Astrocyte of the hippocampus (primary cell): ENCODE measurements at places on chromosomes 4 and X.

GRCh38 chrX:65637335-65637734 lies 30.1 kb upstream of the MSN start:
- no peak for DNase-seq

DNA sequence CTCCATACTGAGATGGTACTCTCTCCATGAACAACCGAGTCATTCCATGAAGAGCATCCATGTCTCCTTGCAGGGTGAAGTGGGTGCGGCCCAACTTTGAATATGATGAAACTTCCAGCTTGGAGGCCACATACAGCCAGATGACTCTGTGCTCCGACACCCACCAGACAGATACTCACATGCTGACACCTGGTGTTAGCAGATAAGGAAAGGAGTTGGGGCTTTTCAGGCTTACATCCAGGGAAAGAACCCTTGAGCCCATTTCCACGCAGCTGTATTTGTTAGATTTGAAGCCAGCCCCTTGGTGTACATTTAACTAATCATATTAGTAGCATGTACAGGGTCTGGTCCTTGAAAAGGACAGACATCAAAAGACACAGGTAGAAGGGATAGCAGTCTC lies 62.1 kb upstream of the PRRG3 start:
- DNase-seq = no peak

DNA sequence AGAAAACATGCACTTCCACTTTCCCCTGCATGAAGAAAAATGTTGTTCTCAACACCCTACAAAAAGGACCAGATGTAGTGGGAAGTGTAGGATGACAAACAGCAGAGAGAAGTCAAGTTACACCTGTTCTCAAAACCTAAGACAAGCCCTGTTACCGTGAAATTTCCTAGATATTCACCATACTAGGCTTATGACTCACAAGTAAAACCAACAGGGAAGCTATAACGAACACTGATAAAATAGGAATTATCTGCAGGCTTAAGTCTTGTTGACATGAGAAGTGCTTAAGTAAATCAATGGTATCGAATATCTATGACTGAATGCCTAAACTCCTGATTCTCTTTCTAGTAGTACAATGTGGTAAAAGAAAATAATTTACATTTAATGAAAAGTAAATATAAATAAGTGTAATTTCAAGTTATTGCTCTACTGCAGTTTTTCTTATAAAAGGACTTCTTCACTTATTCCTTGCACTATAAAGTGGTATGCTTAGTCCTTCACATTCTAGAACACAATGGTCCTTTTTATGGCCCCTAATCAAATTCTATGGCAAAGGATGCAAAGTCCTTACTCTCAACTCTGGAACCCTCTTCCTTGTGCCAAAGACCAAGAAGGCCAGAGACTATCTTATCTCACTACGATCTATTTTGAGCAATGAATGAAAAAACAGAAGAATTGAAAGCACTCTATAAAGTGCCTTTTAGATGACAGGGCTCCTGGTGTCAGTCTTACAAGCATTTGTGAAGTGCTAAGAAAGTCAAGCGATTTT lies 19.6 kb downstream of the AP1S2 start:
- DNase-seq = no peak

DNA sequence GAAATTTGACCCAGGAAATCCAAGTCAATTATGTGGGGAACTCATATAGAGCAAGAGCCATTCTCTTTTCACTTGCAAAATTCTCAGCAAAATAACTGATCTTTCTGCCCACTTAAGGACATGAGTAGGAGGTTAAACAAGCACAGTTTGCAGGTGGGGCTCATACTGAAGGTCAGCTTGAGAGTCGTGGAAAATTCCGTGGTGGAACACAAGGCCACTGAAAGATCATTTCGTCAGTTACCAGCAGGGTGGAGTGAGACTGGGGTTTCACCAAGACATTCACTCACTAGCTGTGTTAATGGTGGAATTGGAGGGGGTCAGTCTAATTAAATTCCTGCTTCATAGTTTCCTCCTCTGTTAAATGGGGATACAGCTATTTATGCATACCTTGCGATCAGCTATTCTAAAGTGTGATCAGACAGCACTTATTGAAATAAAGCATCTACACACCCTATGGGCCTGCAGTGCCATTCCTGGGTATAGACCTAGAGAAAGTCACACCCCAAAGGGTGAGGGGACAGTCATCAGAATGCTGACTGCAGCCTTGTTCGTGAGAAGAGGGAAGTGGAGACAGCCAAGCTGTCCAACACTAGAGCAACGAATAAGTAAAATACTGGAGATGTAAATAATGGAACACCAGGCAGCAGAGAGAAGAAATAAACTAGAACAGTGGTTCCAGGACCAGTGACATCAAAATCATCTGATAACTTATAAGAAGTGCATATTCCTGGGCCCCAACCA lies 42.7 kb upstream of the CLNK start:
- DNase-seq = no peak

DNA sequence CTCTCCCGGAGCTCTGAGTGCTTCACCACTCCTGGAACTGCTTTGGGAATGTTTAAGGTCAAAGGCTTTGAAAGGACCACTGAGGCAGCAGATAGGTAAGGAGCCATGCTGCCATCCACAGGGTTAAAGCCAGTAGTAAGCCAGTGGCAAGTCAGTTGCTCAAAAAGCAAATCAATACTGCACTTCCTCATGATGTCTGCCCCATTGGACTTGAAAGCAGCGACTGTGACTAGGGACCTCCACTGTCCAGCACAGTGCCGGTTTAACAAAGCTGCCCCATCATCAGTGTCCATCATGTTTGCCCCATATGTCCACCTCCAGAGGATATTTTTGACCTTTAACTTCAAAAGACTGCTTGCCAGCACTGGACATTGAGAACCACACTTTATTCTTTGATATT lies 49.9 kb upstream of the FGF13 start:
- DNase-seq = no peak

DNA sequence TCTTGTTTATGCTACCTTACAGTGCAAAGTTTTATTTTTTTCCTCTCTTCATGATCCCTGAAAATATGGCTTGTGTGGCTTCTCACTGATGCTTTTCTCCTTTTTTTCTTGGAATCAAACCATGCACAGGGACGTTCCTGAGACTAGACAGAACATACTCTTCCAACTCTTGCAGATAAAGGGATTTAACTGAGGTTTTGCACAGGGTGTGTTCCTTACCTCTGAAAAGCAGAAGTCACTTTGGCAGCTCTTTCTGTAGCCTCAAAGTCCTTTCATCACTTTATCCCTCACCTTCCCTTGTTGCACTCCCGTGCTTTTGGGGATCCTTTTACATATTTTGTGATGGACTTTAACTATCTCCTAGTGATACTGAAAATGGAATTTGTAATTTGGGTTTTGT lies 300.1 kb downstream of the SPRY1 start:
- DNase-seq = no peak

DNA sequence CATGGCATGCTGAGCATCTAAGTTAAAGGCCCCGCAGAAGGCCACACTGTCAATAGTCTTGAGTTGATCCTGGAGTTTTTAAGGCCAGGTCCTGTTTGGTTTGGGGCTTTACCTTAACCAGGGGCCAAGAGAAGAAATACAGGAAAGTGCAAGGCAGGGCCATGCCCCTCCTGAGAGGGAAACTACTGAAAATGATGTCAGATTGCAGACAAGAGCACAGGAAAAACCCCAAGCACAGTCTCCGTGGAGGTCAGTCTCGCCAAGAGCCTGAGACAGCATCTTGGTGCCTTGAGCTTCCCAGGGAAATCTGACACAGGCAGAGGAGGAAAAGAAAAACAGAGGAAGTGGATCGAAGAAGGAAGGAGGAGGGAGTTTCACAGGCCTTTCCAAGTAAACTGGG lies 32.2 kb upstream of the GATB start:
- no peak for DNase-seq
